Heart right ventricle (tissue), 16 donors: ENCODE measurements at places on chromosomes 6 and 20.

DNA sequence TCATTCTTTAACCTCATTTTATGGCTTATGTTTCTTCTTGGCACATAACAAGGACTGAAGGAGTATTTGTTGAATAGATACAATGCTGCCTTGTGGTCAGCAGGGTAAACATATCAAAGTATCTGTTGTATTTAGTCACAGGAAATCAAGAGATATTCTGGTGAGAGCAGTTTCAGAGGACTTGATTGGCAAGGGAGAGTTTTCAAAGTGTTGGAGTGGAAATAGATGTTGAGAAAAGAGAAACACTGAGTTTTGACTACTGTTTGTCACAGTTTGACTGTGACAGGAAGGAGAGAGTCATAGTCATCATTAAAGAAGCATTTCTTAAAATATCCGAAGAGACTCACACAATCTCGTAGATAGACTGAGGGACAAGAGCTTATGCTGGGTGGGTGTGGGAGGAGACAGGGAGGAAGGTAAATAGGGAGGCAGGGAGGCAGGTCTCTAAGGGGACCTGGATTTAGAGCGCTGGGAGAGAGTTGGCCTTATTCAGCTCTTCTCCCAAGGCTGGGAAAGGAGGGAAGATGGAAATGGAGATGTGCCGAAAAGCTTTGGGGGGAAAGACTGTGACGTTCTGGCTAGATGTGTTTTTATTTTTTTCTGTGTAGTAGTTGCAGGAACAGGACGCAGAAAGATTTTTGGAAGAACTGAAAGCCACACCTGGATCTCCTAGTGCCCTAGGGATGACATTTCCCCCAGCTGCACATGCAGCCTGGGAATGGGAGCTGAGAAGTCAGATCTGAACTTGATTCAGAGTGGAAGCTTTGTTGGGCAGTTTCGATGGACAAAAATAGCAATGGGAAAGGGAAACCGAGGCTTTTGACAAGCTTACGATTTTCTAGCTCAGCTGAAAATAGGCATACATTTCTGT is 65.0 kb upstream of the IFNGR1 start:
- no peak for DNase-seq

GRCh38 chr6:31575952-31576685 is 754 bp downstream of the TNF start:
- DNase-seq, result no peak

DNA sequence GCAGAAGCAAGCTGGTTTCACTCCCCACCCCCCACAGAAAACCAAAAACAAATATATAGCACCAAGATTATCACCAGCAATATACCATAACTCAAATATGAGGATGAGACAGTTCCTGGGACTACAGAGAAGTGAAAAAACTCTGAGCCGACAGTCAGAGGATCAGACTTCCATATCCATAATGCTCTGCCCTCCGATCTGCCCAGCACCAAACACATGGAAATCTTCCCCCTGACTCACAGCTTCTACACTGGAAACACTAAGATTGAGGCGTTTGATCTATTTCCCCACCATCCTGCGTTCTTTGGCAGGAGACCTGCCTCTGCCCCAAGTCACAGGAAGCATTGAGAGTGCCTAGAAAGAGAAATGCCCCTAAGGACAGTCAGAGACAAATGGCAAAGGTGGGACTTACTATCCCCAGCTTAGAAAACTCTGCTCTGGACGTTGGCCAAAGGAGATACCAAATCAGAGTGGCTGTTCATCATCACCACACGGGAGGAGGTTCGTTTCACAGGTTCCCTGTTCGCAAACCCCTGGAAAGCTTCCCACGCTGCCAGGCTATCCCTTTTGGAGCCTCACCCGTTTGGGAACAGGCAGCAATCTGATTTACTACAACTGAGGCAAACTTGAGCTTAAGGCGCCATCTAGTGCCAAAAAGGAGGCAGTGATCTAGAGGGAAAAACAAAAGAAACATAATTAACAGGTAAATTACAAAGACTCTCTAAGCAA is 48.7 kb upstream of the SRSF6 start:
- DNase-seq, result no peak

GRCh38 chr20:24998631-24999445 is 6.3 kb upstream of the APMAP start:
- DNase-seq, result no peak

GRCh38 chr6:21807299-21808044 is 213.9 kb downstream of the SOX4 start:
- no peak for DNase-seq

- no peak for DNase-seq
Observed at GRCh38 chr6:24492475-24492874, 2.3 kb upstream of the ALDH5A1 start.

DNA sequence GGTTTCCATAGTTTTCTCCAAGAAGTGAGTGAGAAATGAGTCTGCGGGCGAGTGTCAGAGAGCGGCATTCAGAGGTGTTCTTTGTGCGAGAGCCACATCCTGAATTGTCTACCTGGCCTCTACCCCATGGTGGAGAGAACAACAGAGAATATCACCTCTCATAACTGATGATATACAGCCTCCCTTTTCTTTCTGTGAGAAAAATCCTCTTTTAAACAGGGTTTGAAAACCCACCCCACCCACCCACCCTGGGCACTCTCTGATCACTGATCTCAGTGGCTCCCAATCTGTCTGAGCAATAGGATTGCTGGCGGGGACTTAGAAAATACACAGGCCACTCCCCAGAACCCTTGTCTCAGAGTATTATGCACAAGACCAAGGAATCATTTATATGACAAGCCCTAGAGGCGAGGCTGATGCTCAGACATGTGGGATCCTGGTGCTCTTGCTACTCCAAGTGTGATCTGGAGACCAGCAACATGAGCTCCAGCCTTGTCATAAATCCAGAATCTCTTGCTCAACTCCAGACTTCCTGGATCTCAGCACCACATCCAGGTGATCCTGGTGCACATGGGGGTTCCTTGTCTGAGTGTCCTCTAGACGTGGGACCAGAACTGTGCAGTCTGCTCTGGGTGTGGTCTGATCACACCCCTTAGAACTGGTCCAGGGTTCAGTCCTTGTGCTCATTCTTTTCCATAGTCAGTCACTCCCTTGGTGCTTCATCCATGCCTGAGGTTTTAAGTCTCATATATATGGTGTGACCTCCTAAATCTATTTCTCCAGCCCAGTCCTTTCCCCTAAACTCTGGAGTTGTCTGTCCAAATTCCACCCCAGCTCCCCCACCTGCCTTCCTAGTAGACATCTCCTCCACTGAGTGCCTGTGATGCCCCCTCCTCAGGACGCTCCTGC is 5.3 kb downstream of the HLA-B start:
- DNase-seq, result no peak

DNA sequence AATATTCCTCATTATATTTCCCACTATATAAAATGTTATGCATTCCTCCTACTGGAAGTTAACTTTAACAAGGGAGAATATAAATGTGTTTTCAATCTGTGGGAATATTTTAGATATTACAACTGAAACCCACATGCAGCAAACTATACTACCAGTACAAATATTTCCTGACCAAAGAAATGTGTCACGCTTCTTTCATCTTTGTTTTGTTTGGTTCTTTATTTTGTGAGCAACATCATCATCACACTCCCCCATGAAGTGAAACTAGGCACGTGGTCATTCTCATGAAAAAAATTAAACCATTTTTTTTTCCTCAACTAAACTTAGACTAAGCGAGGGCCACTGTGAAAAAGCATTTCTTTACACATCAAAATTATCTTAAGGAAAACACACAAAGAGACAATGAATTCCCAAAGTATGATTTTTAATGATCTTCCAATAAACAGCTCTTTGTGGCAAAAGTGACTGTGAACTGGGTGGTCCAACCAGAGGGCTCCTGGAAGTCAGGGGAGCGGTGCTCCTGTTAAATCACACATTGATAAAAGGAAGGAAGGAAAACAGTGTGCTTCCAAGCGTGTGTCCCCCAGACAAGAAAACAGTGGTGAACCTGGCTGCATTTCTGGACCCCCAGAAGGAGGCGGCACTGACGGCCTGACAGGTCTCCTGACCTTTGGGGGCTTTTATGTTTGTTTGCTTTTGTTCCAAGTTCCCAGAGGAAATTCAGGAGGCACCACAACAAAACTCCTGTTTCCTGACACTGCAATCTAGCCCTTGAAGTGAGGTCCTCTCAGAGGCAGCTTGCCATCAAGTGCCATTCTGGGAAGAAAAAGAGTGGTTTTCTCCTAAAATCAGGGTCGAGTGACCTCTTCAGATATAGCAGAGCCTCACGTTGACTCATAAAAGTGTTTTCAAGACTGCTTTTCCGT is 166.8 kb upstream of the FOXQ1 start:
- DNase-seq, result no peak

DNA sequence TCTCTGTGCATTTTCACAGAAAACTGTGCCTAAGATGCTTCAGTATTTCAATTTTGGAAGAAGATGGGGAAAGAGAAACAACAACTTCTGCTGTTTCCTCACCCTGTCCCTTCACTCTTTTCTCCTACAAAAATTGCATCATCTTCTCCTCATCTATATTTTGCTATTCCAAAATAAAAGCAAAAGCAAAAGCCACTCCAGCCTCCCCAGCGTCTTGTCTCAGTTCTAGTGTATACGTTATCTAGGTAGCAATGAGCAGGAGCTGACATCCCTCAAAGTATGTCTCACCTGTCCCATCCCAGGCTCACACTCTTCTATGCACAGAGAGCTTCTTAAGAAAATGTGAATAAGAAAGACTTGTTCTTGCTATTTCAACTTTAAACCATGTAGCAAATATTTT is 163.8 kb upstream of the TAB2 start:
- no peak for DNase-seq

DNA sequence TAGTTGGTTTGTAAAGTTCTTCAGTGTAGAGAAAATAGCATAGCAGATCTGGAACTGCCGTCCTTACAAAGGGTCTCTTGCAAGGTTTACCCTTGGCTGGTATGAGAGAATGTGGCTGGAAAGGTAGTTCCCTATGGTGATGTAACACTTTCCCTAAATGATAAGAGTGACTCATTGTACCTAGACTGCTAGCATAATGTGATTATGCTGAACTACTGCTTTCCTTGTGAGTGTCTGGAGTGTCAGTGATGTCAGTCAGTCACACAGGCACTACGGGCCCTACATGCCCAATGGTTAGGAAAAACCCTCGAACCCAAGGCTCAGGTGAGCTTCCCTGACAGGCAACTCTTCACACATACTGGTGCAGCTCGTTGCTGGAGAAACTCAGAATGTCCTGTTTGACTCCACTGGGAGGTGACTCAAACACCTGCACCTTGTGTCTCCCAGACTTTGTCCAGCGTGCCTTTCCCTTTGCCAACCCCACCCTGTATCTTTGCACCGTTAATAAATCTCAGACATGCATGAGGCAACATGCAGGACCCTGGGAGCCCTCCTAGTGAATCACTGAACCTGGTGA is 28.4 kb upstream of the LY86 start:
- no peak for DNase-seq

GRCh38 chr6:167410462-167410861 is 85.6 kb downstream of the TTLL2 start:
- no peak for DNase-seq

DNA sequence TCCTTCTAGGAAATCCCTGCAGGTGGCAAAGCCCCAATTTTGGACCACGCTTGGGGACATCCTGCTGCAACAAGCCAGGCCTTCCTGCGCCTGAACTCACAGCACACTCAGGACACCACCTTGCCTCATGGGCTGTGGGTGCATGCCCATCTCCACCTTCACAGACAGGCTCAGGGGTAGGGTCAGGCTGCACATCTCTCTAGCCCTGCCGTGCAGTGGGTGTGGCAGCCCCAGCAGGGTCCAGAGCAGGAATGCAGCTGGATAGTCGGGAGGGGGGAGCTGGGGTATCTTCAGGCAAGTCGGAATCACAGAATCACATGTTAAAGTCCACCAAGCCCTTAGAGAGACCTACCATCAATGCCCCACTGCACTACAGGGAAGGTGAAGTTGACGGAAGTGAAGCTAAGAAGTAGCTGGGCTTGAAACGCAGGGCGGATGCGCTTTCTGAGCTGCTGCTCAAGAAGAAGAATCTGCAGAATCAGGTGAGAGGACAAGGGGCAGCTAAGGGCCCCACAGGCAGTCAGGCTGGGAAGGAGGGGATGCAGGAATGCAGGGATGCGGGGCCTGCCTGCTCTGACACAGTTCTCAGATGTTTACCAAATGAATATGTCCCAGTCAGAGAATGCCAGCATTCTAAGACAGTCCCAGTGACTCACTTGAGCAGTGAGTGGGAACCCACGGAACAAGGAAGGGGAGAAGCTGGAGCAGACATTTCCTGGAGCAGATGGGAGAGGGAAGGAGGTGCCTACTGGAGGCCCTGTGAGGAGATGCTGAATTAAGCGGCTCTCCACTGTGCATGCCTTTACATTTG is 11.3 kb downstream of the SERPINB6 start:
- no peak for DNase-seq

- no peak for DNase-seq
Observed at GRCh38 chr20:56429941-56430340, 17.9 kb downstream of the CASS4 start.

DNA sequence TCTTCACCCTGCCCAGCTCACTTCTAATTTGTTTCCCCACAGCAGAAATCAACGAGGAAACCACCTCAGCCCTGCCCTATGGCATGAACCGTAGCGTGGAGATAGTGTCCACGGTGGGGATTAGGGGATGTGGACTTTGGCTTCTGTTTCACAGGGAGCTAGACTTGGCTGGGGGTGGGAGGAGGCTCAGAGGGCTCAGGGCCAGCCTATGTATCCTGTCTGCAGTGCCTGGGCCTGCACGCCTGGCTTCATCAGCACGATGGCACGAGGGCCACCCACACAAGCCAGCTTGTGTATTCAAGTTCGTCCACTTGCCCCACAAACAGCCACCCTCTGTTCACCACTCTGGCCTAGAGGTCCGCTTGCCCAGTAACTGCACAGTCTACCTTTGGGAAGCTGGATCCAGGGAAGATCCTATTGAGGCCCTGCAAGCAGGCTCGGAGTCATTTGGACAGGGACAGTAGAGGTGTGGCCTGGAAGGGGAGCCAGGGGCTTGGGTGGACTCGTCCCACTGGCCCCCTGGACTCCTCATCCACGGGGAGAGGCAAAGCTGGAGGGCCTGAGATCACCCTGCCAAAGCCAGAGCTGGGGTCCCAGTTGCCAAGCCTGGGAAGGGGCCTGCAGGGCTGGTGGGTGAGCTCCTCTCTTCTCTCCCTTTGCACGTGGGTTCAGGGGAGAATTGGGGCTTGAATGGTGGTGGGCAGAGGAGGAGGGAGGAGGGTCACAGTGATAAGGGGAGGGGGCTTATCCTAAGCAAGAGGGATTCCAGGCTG is 38.0 kb upstream of the FAM83D start:
- DNase-seq, result no peak
